Stimulated activated CD8-positive, alpha-beta memory T cell treated with anti-CD3 and anti-CD28 coated beads, Interleukin-15, amount 100 ng/mL, for 24 hours (primary cell): ENCODE measurements at places on chromosomes 16 and 17.

- no peak for DNase-seq
Observed at GRCh38 chr17:30579610-30580315, 102.6 kb downstream of the GOSR1 start.

GRCh38 chr16:74729783-74730683 lies 29.4 kb upstream of the MLKL start:
- DNase-seq = no peak

GRCh38 chr16:66488505-66488904 lies 61.4 kb downstream of the BEAN1 start:
- DNase-seq = no peak

DNA sequence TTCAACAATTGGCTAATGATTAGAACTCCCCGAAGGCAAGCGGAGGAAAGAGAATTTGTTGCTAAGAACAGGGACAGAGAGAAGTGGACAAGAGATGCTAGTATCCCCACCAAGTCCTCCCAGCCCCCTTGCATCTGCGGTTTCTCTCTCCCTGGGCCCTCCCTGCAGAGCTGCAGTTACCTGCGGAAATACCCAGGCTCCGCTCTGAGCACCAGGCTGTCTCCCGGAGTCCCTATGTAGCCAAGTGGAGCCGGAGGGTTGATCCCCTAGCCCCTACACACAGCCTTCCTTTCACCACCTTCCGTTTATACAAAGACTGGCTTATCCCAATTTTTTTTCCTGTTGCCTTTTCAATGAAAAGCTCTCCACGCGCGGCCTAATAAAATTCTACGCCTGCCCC lies 834.4 kb downstream of the KCNJ2 start:
- DNase-seq = no peak

GRCh38 chr16:10638101-10638500 lies 56.6 kb downstream of the TEKT5 start:
- no peak for DNase-seq

GRCh38 chr17:77391668-77392375 lies 251.1 kb downstream of the SEC14L1 start:
- DNase-seq = no peak

DNA sequence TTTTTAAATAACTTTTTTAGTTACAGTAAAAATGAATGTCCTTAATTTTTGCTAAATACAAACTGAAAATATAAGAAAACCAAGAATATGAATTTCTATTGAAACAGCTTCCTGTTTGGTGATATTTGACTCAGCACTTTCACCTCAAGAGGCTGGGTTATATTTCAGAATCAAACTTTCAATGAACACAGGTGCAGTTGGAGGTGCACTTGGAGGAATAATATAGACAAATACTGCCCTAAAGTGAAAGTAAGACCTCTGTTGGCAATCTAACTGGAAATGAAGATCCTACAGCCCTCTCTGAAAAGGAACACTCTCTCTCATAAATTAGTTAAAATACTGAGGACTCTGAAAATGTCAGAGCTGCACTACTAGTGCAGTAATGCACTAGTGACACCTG lies 106.2 kb downstream of the BRIP1 start:
- no peak for DNase-seq

DNA sequence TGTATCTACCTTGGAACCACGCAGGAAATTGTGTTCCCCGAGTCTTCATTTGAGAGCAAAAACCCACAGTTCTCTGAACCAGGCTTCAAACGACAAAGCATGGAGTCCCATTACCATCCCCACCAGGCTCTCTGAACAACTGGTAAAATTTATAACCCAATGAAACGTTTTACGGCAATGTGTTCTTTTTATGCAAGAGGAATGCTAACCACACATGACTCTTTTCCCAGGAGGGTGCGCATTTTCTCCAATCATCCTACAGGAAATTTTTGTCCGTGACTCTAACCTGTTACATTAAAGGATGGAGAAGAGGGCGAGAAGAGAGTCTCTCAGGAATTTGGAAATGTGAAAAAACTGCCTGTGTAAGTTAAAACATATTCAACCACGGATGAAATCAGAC lies 17.8 kb downstream of the STX8 start:
- no peak for DNase-seq

GRCh38 chr17:38444151-38444550 lies 15.9 kb downstream of the ARHGAP23 start:
- peak; percentile 10 for DNase-seq
